ENCODE measurements at places on chromosomes 6 and 20.

DNA sequence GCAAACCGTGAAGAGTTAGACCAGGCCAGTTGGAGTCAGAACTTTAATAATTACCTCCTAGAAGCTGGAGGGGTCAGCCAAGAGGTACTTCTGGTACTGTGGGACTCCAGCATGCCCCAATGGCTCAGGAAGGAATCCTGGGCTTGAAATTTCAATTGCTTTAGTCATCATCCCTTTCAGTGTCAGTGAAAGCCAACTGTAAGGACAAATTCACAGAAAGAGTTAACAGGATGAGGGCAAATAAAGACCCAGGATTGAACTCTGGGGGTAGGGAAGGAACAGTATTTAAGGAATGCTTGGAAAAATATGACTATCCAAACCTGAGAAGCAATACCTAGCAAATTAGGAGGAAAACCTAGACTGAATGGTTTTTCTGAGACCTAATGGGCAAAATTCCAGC is 735.1 kb upstream of the MARCKS start:
- DNase-seq, result no peak

GRCh38 chr6:28258877-28259777 is at the start of gene NKAPL:
TSS of gene NKAPL (plus strand) at chr6:28259297. CDS start at chr6:28259372, 75 bp downstream.
- DNase-seq, result peak; percentile 66

GRCh38 chr6:51678905-51679620 is 408.4 kb downstream of the PKHD1 start:
- no peak for DNase-seq

DNA sequence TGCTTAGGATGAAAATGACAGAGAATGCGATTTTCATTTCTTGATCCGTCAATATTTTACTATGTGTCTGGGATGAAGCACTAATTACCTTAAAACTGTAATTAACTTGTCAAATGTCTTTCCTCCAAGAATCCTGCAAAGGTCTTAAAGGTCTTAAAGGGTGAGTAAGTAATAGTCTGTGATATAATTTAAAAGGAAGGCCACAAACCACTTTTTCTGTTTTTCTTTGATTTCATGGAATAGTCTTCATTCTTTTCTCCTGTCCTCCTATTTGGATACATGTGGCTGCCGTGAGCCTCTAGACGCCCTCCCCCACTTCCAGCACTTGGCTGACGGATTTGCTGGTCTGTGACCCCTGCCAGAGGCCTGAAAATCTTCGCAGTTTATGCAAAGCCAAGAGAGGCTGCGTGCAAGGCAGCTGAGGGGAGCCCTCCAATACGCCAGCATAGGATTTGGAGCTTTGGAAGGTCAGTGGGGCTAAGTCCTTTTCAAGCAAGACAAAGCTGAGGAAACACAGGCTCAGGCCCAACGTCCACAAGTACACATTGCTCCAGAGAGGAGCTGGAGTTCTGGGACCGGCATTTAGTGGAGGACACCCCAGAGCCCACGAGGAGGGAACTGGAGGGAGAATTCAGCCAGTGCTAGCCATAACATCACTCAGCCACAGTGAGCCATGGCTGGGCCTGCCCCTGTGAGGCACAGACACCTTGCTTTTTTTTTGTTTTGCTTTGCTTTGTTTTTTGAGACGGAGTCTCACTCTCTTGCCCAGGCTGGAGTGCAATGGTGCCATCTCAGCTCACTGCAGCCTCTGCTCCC is 382.6 kb downstream of the SMOC2 start:
- no peak for DNase-seq

- no peak for DNase-seq
These were observed 76.5 kb upstream of the RGS17 start for GRCh38 chr6:153207617-153208016.
